LHCN-M2 (cell line): ENCODE measurements at places on chromosomes 7 and 10. TPM values are rescaled to one million over a fixed set of nuclear protein-coding genes. Genes with fewer than 3 reads are reported as not detected.

Gene ABCB1
- total RNA-seq, result 0.29 and 0.38 TPM in 2 replicates

Gene TMEM225B
- not detected in 2 replicates for total RNA-seq

Gene GFRA1
- total RNA-seq, result 2.1 and 3.2 TPM in 2 replicates

- DNase-seq, result no peak
Measured at GRCh38 chr10:21464134-21464533, 61.3 kb downstream of the SKIDA1 start.

GRCh38 chr10:104351061-104351702, 2.5 kb upstream of the CFAP58 start:
- DNase-seq, result peak; percentile 82

DNA sequence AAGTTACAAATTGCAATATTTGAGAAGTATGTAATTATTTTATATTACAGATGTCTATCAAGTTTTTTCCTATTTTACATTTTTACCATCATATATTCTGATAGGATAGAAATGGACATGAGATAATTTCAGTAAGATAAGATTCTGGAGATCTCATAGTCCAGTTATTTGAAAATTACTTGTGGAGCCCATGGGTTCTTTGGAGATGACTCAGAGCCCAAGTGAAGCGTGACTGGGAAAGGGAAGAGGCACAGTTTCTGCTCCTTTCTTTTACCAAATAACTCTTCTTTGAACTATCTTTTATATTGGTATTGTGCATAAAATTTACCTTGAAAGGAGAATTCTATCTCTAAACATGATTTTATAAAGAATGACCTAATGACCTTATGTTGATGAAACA, 2.4 kb downstream of the CD36 start:
- peak; percentile 83 for DNase-seq

DNA sequence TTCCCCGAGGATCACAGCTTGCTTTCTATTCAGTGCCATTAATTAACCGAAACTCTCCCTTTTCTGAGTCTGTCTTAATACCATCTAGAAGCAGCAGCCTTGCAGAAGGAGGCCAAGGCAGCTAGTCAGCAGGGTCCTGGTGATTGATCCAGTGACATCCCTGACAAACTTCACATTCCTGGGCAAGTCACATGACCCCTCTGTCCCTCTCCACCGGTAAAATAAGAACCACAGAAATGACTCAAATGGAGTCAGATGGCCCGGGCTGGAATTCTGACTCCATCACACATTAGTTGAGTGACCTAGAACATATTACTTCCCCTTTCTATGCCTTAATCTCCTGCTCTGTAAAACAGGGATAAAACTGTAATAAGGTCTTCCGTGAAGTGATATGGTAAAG, 17.2 kb upstream of the ACSL5 start:
- DNase-seq, result no peak

- no peak for DNase-seq
Measured at GRCh38 chr7:58087536-58088190, 637.7 kb downstream of the ZNF716 start.
